Myocyte (in vitro differentiated cells): ENCODE measurements at places on chromosomes 13 and 19. TPM values are rescaled to one million over a fixed set of nuclear protein-coding genes. Genes with fewer than 3 reads are reported as not detected.

The NAPSA gene
- 0.48 and 1.7 TPM in 2 replicates for total RNA-seq

The FOXA3 gene
- not detected in 2 replicates for total RNA-seq

The TMEM150B gene
- not detected in 2 replicates for total RNA-seq

The CEACAM6 gene
- not detected in 2 replicates for total RNA-seq

The EDNRB gene
- total RNA-seq = 1.7 and 2.2 TPM in 2 replicates

The HPN gene
- total RNA-seq = not detected in 2 replicates

The TMEM145 gene
- 1.6 TPM in 1 of 2 replicates, not detected in the other for total RNA-seq

The CDX2 gene
- not detected in 2 replicates for total RNA-seq

DNA sequence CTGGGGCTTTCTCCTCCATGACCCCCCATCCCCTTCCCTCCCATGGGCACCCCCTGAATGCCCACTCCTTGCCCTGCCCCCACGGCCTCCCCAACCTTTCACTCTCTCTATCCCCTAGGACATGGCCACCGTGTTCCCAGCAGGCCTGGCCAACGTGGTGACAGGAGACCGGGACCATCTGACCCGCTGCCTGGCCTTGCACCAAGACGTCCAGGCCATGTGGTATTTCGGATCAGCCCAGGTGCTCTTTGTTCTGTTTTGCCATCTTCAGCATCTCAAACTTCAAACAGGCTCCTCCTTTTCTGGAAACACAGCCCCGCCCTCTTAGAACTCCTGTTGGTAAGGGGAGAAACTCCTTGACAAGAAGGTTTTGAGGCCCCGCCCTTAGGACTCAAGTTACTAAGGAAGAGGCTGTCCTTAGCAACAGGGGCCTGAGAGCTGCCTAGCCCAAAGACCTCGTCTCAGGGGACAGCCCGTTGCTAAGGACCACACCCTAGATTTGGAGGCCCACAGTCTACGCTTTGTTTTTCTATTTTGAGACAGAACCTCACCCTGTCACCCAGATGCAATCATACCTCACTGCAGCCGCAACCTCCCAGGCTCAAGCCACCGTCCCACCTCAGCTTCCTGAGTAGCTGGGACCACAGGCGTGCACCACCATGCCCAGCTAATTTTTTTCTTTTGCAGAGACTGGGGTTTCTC, 5.1 kb upstream of the FLT3LG start:
- DNase-seq = peak; percentile 62

DNA sequence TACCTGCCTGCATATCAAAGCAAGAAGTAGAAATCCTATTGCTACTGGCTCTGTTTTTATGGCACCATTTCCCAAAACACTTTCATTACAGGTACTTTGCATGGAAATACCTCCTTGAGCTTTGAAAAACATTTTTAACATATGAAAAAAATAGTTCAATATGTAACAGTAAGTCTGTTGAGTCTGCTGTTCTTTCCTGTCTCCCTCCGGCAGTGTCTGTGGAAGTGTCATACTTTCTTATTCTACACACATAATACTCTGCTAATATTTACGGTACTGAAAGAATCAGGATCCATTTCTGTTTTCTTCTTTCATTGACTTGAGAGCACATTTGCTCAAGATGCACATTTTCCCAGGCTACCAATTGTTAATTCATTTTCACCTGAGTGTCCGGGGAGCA, 8.2 kb upstream of the SERTM1 start:
- no peak for DNase-seq

- DNase-seq = no peak
These were observed 122.4 kb downstream of the TUBA3C start for GRCh38 chr13:19059016-19059780.

GRCh38 chr13:79900356-79900755, 419.4 kb downstream of the NDFIP2 start:
- DNase-seq = no peak

GRCh38 chr13:108962654-108963053, 333.2 kb downstream of the MYO16 start:
- DNase-seq = no peak

DNA sequence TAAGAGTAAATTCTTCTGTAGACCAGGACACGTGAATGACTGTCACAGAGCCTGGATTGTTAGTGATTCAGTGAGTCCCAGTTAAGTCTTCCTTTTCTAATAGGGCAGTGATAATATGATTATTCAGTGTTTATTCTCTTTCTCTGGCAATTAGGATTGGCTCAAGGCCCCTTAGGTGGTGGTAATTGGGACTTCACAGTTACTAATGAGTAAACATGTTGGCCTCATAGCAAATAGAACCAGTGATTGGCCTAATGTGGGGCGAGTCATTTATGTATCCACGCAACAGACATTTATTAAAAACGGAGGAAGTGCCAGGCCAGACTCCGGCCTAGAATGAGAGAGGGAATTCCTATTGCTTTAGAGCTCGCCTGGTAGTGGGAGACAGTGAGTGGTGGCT, 72.4 kb downstream of the SHISA2 start:
- no peak for DNase-seq

- DNase-seq = peak; percentile 39
These were observed 2.2 kb downstream of the TJP3 start for GRCh38 chr19:3710265-3710812.

- DNase-seq = no peak
These were observed 76.1 kb upstream of the POMP start for GRCh38 chr13:28582892-28583240.

- no peak for DNase-seq
These were observed 174.1 kb downstream of the ZNF536 start for GRCh38 chr19:30546332-30546731.

GRCh38 chr13:46810440-46810839, 13.5 kb upstream of the ESD start:
- no peak for DNase-seq

DNA sequence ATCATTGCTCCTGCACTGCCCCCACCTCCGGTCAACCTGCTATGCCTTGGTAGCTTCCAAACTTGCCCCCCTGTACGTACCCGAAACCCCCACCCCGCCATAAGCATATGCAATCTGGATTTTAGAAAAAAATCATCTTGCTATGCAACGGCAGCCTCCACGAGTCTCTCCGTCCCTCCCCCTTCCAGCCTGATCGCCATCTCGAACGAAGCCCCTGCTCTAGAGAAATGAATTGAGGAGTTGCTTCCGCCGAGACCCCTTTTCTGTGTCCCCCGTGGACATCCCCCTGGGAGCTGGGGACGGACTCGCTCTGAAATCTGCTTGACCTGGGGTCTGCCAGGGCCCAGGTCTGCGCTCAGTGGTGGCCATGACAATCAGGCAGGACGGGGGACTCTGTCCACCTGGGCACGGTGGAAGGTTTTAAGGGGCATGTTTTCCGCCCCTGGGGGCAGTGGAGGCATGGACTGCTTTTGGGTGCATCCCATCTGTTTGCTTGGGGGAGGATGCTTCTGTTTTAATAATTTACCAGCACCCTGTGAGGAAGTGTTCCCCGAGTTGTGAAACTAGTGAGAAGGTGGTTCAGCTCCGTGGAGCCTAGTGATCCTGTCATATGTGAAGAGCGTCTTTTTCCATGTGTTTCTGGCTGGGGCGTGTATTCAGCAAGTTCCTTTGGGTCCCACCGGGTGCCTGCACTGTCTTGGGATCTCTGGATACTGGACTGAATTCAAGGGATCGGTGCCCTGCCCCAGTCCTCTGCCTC, 1.0 kb downstream of the KDM4B start:
- DNase-seq = no peak

GRCh38 chr13:30870049-30870884, 35.8 kb upstream of the MEDAG start:
- DNase-seq = peak; percentile 98

DNA sequence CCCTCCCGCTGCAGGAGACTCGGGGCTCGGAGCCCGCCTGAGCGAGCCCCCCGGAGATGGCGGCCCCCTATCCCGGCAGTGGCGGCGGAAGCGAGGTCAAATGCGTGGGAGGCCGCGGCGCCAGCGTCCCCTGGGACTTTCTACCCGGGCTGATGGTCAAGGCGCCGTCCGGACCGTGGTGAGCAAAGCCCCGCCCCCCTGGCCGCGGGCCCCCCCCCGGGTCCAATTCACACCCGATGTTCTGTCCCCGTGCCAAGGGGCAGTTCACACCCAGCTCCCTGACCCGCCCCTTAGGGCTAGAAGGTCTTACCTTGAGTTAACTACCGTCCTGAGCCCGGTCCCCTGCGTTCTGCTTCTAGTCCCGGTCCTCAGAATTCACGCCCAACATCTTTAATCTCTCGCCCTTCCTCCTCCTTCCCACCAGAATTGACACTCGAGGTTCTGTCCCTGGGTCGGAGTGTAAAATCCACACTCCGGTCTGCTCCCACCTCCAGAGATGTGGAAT, 1.4 kb downstream of the NPAS1 start:
- DNase-seq = no peak

DNA sequence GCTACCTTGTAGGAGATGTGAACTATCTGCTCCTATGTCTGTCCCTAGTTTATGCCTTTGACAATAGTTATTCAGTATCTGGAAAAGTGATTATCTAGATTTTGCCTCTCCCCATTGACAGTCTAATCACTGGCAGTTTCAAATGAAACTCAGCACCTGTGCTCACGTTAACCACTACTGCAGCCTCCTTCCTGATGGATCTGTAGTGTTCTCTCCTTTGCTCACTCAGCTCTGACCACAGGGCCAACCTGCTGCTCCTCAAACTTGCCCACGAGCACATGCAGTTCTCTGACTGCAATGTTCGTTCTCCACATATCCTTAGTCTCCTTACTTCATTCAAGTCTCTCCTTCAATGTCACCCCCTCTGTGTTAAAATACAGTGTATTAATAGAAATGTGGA, 230.1 kb downstream of the NHLRC3 start:
- DNase-seq = no peak

DNA sequence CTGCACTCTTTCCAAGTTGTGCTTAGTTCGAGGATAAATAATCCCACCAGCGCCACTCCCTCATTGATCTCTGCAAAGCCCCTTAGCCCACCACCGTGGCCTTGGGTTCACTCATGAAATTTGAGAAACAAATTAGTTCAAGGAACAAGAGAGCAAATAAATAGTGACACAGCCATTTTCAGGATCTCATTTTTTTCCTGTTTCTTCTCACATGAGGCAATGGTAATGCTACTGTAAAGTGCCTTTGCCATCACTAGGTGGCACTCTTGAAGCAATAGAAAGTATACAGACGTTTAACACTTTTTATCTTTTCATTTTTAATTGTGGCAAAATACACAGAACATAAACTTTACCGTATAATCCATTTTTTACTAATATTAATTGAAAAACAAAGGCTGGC, 76.8 kb upstream of the ZNF835 start:
- DNase-seq = peak; percentile 22

GRCh38 chr13:33168321-33168960, 117.1 kb downstream of the STARD13 start:
- no peak for DNase-seq

GRCh38 chr19:13556552-13556951, 50.3 kb upstream of the CACNA1A start:
- DNase-seq = no peak

- DNase-seq = no peak
These were observed 24.6 kb downstream of the ARHGAP35 start for GRCh38 chr19:46885411-46885810.
